Activated gamma-delta T cell (primary cell): ENCODE measurements at places on chromosomes 2 and 18.

DNA sequence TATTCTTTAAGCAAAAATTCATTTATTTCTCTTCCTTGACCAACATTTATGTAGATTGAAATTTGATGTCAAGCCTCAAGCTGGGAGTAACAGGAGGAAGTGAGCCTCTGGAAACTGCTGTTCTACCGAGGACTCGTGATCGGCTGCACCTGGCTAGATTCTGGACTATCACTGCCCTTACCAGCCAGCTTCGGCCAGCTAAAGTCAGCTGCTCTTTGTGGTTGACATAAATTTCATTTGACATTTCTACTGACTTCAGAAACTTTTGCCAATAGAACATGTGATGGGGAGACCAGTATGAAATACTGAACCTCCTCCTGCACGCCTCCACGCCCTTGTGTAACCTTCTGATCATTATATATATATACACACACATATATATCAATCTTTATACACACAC is 74.2 kb upstream of the RGPD5 start:
- DNase-seq = no peak

- no peak for DNase-seq
Observed at GRCh38 chr2:86453836-86454235, 12.7 kb downstream of the KDM3A start.

DNA sequence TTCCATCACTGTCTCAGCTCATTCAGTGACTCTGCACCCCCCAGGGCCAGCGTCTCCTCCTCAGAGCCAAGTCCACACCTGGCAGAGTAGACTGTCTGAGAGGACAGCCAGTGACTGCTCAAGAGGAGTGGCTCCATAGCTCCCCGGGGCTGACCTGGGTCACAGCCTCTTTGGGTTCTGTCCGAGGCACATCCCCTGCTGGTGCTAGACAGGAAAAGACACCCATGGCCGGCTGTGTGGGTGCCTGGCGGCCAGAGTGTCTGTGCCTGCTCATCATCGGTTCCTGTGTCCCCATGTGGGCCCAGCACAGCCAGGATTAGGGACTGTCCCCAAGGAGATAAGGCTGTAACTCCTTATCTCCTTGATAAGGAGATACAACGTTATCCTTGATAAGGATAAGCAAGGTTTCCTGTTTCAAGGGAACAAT is 3.5 kb upstream of the CROCC2 start:
- DNase-seq = no peak

DNA sequence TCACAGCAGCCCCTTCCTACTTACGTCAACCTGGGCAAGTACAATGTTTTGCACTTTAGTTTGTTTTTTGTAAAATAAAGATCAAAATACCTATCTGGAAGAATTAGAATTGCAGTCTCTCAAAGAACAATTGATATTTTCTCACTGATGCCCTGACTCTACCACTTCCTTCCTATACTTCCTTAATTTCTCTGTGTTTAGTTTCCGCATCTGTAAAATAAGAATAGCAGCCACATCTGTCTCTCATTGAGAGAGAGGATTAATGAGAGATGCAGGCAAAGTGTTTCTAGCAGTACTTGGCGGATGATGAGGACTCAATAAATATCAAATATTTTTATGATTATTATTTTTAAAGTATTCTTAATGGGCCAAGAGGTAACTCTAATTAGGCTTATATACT is 122.6 kb upstream of the PIEZO2 start:
- DNase-seq = no peak

DNA sequence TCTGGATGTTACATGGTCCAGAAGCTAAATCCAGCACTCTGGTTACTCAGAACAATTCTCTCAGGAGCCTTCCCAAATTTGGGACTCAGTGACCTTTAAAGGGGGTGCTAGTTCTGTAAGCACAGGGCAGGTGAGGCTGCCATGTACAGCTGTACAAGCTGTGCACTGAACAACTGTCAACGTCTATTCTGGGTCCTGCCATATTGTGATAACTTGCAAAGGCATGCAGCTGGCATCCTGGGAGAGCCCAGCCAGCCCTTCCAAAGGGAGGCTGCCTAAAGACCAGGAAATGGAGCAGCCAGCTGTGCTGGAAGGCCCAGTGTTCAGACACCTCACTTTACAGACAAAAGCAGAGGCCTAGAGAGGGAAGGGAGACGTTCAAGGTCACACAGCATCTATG is 204.8 kb downstream of the KLHL29 start:
- DNase-seq = no peak

- no peak for DNase-seq
Observed at GRCh38 chr2:160911258-160911657, 249.0 kb upstream of the TANK start.

DNA sequence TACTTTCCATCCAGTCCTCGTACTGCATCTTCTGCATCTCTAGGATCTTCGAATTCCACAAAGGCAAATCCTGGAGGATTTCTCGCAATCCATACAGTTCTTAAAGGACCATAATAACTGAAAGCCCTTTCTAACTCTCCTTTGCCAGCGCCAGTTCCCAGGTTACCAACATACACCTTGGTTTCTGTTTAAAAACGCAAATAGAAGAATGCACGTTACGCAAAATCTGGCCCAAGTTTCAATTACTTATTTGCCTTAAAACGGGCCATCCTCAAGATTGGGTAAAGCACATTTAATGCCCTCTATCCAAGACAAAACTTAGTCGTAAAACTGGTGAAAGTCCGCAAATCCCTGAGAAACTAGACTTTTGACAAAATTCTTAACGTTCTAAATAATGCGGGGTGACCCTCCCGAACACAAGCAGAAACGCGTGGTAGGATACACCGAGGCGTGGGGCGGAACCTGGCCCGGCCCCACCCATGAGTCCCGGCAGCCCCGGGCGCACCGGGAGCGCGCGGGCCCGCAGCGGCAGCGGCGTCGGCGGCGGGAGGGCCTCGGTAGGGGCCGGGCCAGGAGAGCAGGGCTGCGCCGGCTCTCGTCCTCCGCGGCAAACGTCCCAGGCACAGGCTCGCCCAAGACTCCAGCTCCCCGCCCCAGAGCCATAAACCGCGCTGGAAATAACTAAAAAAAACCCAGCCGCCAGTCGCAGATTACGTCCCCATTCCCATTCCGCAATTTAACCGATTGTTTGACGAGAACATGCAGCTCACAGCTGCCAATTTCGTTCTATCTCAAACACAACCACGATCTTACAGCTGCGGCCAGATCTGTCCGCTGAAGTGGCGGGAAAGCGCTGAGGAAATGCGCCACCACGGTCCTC is 910 bp downstream of the SRSF7 start:
- peak; percentile 21 for DNase-seq

DNA sequence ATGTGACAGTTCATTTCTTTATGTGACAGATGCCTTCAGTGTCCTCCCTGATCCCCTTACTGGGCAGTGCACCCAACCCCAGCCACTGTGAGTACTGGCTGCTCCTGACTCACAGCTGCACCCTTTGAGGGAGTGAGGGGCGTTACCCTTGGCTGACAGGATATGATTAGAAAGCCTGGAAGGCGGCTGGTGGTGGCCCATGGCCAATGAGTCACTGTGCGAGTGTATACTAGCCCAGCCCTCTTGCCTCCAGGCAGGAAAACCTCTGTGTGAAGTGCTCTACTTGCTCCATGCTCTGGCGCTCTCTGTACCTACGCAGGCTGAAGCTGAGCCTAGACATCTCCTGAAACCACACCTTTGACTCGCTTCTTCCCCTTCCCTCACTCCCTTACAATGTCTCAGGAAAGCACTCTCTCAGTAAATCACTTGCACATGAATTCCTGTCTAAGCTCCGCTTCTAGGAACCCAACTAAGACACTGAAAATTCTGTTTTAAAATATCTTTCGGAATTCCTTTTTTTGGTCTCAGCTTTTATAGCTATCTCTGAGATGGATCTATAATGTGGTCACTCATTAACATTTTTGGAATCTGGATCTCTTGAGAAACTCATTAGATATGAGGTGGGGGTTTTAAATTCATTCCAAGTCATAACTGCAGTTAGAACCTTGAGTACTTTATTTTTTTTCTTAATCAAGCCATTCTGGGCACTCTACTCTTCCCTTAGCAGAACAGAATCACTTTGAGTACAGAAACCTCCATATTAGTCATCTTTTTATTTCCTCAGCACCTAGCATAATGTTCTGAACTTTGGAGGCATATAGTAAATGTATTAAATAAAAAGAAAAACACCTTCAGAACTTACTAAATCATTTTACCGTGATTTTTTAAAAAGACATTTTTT is 25.3 kb upstream of the STAM2 start:
- DNase-seq = no peak
